ENCODE measurements at places on chromosomes 7 and 10.

DNA sequence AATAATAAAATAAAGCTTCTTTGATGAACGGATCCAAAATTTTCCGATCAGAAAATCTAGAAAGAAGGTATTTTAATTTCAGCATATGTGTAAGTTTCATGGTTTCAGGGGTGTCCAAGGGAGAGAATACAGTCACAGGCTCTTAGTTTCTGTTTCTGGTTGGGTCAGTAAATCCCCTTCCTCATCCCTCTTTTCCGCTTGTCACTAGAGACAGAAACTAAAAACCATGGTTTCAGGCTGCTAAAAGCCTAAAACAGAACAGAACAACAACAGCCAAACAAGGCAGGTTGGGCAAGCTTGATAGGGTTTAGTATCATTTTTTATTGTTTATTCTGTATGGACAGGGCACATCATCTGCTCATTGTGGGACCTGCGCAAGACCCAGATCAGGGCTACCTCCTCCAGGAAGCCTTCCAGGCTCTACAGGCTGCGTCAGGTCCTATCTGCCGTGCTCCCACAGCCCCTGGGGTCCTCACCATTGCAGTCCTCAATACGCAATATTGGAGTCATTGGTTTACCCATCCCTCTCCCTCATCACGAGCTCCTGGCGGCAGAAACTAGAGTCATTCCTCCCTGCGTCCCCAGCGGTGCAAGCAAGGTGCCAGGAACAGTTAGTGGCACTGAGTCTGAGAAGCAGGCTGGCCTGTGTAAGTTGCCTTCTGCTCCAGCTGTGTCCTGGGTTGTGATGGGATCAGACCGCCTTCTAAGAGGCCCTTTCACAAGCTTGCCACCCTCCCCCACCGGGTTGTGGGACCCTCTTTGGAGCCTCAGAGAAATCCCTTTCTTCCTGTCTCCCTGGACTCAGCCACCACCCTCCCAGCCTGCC, 70.2 kb upstream of the CUX1 start:
- no peak for DNase-seq

DNA sequence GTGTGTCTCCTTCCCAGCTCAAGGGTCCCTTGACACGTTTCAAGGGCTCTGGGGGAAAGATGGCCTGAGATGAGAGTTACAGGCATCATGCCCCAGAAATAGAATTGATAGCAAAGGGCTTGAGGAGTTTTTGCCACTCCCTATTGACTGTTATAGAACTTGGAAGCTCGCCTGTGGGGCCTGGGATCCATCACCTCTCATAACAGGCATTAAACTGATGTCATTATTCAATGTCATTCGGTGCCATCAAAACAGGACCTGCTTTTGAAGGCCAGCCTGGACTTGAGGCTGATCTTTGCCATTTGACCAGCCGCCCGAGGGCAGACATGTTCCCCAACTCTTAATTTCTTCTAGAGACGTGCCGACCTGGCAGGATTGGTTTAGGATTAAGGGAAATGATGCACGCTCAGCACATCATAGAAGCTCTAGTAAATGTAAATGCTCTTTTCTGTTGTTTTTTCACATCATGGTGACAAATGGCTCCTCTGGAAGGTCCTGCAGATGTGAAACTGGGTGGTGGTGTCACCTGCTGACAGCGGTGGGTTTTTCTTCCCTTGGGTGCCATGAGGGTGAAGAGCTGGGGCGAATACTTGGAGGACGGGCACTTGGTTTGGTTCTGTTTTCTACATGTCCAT, 16.7 kb upstream of the KLF6 start:
- DNase-seq = no peak

GRCh38 chr7:69778138-69778537, 179.9 kb downstream of the AUTS2 start:
- DNase-seq = no peak

GRCh38 chr7:133885213-133885612, 241.9 kb upstream of the LRGUK start:
- no peak for DNase-seq

- peak; percentile 25 for DNase-seq
Measured at GRCh38 chr10:102135956-102136526, 3.2 kb downstream of the PPRC1 start.
